ENCODE measurements at places on chromosomes 12 and 14.

- DNase-seq: peak; percentile 80
These were observed 708 bp upstream of the ZBTB42 start for GRCh38 chr14:104800015-104800770.

DNA sequence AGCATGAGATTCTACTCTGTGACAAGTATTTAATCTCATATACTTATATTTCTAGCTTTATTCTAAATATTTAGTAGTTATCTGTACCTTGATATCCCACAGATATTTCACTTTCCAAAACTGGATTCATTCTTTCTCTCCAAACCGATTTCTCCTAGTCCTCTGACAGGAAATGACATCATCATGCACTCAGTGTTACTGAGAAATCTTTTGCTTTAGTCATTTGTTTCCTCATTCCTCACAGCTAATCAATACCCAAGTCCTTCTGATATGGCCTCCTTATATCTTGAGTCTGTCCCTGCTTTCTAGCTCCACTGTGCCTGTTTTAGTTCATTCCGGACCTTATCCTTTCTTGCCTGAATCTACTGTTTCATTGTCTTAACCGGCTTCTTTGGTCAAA lies 39.4 kb upstream of the E2F7 start:
- no peak for DNase-seq

DNA sequence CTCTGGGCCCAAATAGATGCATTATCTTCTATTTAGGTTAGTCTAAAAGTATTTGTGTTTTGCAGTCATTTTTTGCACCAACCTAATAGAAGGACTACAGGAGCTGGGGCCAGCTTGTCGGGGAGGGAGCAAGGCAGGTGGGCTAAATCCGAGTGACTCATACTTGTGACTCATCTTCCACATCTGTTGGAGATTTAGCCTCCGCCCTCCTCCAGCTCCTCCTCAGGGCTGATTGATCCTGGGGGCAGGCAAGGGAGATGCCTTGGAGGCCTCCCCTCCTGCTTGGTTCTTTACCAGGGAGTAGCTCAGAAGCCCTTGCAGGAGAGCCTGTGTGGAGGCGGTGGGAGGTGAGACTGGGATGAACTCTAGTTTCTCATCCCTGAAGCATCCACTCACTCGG lies 27.9 kb downstream of the RHOF start:
- DNase-seq: peak; percentile 45

DNA sequence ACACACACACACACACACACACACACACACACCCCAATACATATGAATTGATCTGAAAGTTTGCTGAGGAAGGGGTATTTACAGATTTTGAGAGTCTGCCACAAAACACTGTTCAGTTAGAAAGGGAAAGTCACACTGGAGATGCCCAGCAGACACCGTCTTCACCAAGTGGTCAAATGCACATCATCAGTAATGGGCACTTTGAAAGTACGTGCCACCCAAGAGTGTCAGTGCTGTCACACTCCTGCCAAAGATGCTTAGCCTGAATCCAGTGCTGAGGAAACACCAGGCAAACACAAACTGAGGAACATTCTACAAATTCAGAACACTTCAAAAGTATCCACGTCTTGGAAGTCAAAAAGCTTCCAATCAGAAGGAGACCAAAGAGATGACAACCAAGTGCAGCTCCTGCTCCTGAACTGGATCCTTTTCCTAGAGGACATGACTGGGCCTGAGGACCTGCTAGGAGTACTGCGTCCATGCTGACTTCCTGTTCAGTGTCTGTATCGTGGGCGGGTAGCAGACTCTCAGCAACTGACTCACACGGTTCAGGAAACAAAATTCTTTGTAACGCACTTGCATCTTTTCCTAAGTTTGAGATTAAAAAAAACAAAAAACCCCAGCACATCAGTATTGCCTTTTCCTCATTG lies 18.6 kb downstream of the PSMC1 start:
- no peak for DNase-seq

Data from BE2C (cell line).